ENCODE measurements at places on chromosomes 11 and 22. TPM values are rescaled to one million over a fixed set of nuclear protein-coding genes. Genes with fewer than 3 reads are reported as not detected.

DNA sequence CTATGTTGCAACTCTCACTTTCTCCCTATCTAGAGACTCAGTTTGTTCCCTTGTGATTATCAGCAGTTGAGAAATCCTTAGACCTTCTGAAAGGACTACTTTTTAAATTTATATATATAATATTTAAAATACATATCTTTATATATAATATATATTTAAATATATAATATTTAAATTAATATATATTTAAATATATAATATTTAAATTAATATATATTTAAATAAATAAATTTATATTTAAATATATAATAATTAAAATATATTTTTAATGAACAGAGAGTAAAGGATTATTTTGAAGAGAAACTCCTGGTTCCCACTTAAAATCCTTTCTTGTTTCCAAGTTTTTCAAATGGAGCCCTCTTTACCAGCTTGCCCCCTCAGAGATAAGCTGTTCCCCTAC lies 83.7 kb upstream of the TRIM77 start:
- no peak for DNase-seq

The TNNI2 gene
- not detected for total RNA-seq

The PRAME gene
- total RNA-seq = not detected

DNA sequence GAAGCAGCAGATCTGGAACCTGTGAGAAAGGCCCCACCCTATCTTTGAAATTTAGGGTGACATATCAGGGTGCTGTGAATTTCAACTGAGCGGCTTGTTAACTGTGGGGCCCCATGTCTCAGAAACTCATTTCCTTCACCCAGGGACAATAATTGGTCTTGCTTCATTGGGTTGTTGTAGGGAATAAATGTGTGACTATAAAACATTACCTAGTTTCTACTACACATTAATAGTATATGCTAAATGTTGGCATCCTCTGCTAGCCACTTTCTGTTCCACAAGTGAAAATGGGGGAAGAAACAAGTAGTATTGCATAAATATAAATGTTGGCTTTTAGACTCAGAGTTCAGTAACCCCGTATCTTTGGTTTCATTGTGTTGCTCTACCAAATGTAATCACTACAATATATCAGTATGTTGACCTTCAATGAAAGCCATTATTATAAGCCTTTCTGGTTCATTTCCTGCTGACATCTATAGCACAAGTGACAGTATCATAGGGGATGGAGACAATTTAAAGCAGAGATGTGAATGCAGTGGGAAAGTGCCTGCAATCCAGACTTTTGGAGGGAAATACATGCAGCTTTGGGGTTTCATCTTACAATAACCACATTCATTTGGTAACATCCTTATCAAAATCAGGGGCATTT lies 905.5 kb upstream of the RAG2 start:
- no peak for DNase-seq

DNA sequence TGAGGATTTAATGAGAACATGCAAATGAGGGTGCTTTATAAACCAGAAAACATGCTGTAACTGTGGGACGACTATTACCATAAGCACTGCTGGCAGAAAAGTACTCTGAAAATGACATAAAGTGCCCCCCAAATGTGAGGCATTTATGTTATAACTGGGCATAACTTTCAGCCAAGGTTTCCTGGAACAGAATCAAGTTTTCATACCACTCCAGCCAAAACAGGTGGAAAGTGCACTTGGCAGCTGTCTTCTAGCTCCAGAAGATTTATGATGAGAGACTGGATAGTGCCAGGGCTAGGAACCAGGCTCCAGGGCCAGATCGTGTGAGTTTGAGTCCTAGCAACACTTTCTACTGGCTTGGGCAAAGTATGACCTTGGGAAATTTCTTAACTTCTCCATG lies 339.2 kb downstream of the TENM4 start:
- no peak for DNase-seq

GRCh38 chr22:28123989-28124766 lies 205.1 kb upstream of the PITPNB start:
- no peak for DNase-seq

The PLAAT5 gene
- 7.1 TPM for total RNA-seq

GRCh38 chr22:20283674-20284066 lies 15.6 kb upstream of the RTN4R start:
- DNase-seq = no peak

GRCh38 chr11:27410272-27410671 lies 47.3 kb upstream of the CCDC34 start:
- no peak for DNase-seq

DNA sequence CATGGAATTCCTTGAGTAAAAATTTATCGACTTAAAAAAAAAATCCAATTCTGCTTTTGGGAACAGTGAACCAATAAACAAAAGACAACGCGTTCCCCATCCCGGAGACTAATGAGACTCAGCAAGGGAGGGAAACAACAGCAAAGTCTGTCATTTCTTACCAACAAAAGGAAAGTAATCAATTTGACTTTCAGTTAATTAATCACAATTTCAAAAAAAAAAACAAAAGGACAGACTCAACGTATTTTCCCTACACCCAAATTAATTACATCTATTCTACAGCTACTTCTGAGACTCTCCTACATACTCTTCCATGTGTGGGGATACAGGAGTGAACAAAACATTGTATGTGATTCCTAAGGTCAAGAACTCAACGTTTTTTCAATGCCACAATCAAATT lies 1.9 kb downstream of the RDX start:
- no peak for DNase-seq

GRCh38 chr22:33920197-33920540 lies at the start of gene LARGE1:
TSS of gene LARGE1 (minus strand) at chr22:33920476.
- peak; percentile 43 for DNase-seq

DNA sequence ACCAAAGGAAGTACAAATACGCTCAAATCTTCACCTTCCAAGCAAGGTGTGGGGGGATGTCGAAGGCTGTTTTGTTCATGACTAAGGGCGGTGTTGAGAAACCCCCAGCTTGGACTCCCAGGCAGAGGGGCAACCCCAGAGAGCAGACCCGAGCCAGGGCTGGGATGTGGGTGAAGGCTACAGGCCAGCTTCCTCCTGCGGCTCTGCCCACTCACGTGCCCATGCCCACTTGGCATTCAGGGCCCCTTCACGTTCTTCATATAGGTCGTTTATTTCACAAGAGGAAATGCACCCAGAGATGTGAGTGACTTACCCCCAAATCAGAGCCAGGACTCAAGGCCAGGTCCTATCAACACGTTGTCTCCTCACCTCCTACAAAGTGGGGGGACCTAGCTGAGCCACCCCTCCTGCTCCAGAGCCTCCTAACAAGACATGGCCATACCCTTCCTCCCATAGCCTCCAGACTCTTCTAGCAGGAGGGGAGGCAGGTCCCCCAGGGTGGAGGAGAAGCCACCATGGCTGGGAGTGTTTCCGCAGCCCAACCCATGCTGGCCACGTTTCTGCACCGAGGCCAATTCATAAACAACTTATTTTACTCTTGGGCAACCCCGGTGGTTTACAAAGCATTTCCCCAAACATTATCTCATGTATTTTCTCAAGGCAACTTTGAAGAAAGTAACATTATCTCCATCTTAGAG lies 22.0 kb downstream of the TMEM184B start:
- DNase-seq = no peak

- no peak for DNase-seq
Measured at GRCh38 chr11:33980897-33981296, 70.6 kb upstream of the CAPRIN1 start.

The PGR gene
- 12.9 TPM for total RNA-seq

GRCh38 chr22:23071230-23072076 lies 1.1 kb downstream of the GNAZ start:
- DNase-seq = peak; percentile 23

DNA sequence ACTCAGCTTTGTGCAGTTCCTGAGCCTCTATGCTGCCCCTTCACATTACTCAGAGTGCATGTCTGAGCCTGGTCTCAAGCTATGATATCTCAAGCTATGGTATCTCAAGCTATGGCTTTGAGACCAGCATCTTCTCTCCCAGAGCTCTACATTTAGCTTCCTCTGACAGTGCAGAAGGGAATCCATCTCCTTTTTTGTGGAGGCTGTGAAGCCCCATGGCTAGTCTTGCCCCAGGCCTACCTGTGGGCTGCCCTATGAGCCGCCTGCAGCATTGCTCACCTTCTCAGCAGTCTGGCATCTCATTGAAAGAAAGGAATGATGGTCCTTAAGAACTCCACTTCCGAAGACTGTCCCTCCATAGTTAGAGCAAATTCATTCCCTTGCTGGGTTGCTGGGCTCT lies 12.6 kb downstream of the PGAP2 start:
- no peak for DNase-seq

DNA sequence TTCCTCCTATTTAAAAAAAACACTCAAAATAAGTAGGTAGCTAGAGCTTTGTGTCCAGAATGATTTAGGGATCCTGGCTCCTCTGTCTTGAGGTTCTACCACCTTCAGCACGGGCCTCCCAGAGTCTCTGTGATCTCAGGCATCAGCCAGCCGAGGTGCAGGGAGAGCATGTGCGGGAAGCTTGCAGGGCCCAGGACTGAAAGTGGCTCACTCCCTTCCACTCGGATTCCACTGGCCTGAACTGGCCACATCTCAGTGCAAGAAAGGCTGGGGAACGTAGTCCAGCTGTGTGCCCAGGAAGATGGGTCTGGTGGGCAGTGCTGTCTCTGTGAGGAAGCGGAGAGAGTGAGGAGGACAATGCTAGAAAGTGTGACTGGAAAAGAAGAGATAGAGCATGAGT lies 68.3 kb upstream of the MYOD1 start:
- no peak for DNase-seq

DNA sequence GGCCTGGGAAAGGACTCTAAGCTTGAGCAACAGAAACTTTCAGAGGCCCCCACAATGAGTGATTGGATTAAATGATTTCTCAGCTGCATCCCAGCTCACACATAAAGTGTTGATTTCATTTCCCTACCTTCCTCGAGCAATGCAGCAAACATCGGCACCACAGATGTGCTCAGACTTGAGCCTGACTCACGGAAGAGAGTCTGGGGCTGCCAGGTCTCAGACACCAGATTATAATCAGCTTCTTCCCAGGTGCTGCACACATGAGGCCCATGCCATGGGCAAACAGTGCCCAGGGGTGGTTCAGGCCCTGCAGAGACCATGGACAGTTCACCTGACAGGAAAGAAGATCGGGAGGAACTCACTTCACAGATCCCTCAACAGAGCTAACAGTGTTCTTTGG lies 226.6 kb upstream of the TENM4 start:
- DNase-seq = no peak

DNA sequence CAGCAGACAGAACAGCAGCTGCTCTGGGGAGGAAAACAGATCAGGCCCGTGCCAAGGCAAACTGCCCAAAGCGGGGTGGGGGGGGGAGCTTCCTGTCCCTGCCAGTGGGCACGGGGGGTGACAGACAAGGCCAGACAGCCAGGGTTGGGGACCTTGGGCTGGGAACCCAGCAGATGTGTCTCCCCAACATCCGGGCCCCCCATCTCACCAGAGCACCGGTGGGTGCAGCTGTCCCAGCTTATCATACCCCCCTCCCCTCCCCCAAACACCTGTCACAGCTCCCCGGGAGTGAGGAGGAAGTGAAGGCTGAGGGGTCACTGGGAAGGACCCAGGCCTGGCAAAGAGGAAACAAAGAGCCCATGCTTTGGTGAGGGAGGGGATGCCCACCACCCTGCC lies 1.3 kb downstream of the PPP1R14B start:
- no peak for DNase-seq

DNA sequence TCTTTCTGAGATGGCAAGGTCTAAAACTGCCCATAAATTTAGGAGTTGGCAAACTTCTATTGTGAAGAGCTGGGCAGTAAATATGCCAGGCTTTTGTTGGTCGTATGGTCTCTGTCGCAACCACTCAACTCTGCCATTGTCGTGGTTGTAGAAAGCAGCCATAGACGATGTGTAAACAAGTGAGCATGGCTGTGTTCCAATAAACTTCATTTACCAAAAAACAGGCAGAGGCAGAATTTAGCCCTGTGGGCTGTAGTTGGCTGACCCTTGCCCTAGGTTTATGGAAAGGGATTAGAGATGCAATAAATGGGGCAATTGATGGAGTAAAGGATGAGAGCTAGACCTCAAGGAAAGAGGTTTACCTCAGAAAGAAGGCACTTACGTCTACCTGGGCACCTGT lies 17.6 kb downstream of the YPEL4 start:
- no peak for DNase-seq

The SCO2 gene
- 1.1 TPM for total RNA-seq

DNA sequence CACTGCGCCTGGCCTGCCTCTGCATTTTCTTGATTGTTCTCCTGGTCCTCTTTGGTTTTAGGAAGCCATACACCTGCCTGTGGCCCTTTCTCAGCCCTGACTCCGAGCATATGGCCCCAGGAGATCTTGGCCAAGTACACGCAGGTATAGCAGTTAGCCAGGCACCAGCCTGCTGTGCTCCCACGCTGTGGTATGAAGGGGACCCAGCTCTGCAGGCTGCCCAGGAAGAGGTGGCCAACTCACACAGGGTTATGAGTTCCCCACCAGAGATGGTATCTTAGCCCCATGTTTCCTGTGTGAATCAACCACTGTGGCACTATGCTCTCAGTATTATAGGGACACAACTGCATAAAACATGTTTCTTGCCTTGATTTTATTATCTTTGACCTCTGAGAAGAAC lies 31.1 kb downstream of the SGSM3 start:
- no peak for DNase-seq

The PAMR1 gene
- total RNA-seq = 12.8 TPM

DNA sequence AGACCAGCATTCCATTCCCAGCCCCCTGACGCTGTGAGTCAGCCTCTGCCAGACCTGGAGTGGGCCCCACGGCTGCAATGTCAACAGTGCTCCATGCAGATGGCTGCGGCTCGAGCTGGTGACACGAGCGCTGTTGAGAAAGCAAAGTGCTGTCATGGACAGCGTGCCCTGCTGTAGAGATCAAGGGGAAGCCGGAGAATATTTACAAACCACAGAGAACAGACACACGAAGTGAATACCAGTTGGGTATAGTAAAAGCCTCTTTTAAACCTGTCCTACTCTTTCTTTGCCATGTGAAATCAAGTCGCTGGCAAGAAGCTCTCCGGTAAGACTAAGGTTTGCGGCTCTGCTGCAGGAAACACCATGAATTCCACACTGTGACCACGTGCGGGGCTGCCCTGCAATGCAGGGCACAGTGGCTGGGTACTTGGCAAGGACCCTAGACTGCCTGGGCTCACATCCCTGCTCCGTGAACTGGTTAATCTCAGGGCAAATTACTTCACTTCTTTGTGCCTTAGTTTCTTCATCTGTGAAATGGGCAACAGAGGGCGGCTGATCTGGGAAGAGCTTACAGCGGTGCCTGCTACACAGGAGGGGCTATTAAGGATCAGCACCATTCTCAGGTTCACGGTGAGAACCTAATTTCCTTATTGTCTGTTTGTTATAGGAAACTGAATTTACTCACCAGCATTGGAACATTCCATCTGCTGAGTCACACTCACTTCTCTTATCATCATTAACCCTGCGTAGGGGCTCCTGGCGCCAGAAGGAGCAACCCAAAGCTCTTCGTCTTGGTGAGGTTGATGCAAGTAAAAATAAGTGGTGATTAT lies 27.8 kb upstream of the ELFN2 start:
- DNase-seq = no peak
